ENCODE measurements at places on chromosomes 3 and 15. TPM values are rescaled to one million over a fixed set of nuclear protein-coding genes. Genes with fewer than 3 reads are reported as not detected.

DNA sequence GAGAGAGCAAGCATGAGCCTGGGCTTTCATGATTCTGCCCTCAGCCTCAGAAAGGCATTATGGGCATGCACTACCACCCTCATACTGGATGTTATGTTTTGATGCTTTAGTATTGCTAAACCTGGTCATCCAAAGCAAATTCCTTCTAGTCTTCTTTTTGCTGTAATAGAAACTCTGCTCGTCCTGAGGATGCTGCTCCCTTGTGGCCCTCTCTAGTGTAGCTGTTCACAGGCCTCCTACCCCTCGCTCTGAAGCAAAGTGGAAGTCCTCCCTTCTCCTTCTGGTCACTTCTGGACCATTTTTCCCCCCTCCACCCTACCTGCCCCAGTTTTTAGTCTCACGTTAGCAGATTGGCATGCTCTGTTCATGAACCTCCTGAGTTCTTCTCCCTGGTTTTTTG lies 22.9 kb upstream of the CCNL1 start:
- peak; percentile 46 for DNase-seq

GRCh38 chr3:52670621-52671521 lies 14.8 kb downstream of the PBRM1 start:
- peak; percentile 92 for DNase-seq

DNA sequence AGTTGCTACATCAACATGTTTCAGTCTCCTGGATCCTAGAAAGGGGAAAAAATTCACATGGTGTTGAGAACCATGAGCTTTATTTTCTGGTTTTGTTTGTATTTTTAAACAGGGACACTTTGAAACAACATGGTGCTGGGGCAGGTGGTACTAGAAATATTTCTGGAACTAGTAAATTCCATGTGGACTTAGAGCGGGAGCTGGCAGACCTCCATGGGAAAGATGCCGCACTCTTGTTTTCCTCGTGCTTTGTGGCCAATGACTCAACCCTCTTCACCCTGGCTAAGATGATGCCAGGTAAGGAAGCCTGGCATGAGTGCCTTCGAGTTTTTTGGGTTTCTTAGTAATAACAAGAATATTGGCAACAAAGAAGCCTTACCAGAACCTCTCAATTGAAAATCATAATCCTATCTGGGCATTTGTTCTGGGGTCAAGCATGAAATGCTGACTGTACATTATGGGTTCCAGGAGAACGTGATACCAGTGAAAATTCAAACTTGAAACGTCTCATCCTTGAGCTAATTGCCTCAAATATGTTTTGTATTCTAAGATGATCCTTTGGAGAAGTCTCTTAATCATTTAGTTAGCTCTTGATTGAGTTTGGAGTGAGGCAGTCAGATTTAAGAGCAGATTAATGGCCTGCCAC lies 7.9 kb downstream of the ALAS1 start:
- no peak for DNase-seq

Gene PRR20G
- not detected for total RNA-seq

- DNase-seq, result no peak
These were observed 877 bp upstream of the GP5 start for GRCh38 chr3:194399874-194400411.
